Glutamatergic neuron (in vitro differentiated cells): ENCODE measurements at places on chromosomes 5 and 9.

GRCh38 chr5:35979715-35980114 is 11.5 kb downstream of the UGT3A1 start:
- no peak for DNase-seq

GRCh38 chr5:14167211-14167845 is 24.2 kb downstream of the TRIO start:
- DNase-seq = no peak

GRCh38 chr9:79201636-79202035 is 370.1 kb upstream of the TLE4 start:
- no peak for DNase-seq

- no peak for DNase-seq
Measured at GRCh38 chr9:92974761-92975755, 27.7 kb downstream of the FGD3 start.

DNA sequence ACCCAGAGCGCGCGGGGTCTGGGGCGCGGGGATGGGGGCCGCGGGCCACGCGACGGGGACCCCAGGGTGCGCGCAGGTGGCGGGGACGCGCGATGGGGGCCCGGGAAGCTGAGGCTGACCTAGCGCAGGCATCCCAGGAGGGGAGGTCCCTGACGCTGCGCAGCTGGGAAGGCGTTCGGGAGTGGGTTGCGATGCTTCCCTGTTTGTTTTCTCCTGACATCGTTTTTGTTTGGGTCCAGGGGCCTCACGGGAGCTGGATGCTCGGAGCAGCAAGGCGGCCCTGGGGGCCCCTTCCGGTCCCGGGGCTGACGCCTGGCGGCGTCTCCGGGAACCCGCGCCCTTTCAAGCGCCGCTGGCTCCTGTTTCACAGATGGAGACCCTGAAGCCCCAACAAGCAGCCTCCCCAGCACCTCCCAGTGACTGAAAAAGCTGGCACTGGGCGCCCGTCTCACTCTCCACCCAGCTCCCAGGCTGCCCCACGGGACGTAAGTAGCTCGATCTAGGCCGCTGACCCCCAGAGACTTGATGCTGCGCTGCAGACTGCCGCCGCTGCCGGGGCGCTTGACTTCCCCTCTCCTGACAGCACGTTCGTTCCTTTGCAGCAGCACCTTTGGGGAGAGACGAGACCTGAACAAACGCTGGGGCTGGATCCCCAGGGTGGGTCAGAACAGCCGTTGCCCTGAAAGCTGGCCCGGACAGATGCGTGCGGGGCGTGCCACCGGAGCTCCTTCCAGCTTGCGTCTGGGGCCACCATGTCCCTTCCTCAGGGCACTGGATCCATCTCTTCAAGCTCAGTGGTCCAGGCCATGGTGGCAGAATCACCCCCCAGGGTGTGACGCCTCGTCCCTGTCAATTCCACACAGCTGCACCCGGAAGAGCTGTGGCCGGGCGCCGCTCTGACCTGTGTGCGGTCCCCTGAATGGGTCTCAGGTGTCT is 593 bp downstream of the BRD3OS start:
- peak; percentile 72 for DNase-seq
